ENCODE measurements at places on chromosomes 4 and X.

- DNase-seq, result no peak
Measured at GRCh38 chrX:54633641-54634040, 103.6 kb downstream of the GNL3L start.

DNA sequence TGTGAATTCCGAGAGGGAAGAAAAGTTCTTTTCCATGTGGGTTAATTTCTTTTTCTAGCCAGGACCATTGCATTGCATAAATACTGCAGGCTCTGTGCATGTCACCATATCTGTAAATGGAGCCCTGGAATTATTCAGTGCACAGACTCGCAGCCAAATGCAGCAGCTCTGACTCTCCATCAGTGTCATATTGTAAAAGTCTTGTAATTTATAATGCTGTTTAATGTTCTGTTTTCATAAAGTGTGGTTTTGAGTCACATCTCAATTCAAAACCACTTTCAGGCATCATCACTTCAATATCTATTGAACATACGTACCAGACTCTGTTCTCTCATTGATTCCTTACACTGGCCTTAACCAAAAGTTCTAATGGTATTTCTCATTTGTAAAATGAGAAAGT lies 193.9 kb upstream of the RPL34 start:
- no peak for DNase-seq

DNA sequence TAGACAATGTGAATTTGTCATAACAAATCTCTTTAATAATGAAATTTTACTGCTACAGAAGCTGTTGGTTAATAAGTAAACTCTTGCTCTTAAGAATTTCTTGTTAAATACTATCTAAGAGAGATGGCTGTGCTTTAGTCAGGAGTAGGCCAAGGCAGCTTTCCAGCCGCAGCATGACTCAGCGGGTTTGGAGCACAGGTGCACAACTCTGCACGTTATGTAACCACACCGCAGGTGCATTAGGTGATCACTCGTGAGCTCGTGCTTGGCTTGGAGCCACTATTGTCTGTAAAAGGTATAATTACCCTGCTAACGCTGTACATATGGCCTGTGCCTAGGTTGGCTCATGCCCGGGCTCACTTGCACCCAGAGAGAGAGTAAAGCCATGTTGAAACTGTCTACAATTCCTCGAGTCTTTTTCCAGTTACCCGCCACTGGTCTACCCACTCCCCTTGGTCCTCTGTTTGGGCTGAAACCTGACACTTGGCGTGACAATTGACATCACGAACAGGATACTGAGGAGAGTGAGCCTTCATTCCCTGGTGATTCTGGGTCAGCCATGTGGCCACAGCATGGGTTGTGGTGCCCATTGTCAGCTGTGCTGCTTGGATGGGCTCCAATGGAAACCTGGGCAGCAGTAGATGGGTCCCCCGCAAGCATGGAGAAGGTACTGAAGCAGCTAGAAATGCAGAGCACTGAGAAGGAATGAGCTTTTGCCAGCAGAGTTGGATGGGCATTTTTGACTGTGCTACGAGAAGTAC lies 18.4 kb upstream of the ANAPC4 start:
- DNase-seq, result no peak

- DNase-seq, result no peak
Measured at GRCh38 chr4:52638717-52639116, 20.4 kb downstream of the USP46 start.

DNA sequence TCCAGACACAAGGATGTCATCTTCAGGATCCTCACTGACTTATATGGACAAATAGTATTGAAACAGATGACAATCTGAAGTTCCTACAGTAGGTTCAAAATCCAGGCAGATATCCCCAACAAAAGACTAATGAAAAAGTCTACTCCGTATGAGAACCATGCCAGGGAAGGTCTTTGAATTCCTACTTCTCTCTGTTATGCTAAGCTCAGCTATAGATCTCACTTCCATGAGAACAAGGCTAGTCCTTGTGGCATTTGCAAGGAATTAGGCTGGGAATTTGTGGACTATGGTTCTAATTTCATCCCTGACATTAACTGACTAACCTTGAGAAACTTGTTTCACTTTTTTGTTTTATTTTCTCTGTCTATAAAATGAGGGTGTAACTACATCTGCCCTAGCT lies 229.8 kb downstream of the IL1RAPL2 start:
- no peak for DNase-seq

GRCh38 chrX:123422875-123423274 lies 238.8 kb downstream of the GRIA3 start:
- no peak for DNase-seq

GRCh38 chrX:117973110-117973807 lies 143.4 kb downstream of the KLHL13 start:
- no peak for DNase-seq

DNA sequence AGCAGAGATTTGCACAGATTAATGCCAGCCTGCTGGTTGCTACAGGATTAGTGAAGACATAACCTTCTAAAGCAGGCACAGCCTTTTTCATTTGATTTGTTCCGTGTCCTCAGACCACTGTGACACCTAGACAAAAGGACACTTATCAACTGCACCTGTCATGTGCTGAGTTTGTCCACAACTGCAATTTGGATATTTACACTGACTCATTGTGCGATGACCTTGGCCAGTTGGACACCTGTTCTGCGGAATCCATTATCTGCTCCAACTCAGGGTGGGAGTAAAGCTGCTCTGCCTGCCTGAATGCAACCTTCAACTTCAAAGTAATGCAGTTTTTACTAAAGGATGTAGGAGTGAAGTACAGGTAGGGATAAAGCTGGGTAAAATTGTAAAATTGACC lies 4.1 kb upstream of the NR0B1 start:
- DNase-seq, result no peak

DNA sequence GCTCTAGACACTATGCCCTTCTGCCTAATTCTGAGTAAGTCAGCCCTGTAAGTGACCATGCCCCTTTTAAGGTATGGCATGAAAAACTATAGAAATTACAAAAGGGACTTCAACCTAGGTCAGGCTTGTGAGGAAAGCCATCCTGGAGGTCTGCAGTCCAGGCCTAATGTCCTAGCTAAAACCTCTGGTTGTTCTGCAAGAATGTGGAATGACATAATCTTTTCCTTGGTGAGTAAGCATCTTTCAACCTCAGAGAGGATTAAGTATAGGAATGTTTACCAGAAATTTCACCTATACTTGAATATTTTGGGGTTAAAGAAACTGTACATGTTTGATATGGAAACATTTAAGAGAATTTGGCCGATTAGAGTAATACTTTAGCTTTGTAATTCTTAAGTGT lies 23.8 kb upstream of the HPSE start:
- peak; percentile 65 for DNase-seq

DNA sequence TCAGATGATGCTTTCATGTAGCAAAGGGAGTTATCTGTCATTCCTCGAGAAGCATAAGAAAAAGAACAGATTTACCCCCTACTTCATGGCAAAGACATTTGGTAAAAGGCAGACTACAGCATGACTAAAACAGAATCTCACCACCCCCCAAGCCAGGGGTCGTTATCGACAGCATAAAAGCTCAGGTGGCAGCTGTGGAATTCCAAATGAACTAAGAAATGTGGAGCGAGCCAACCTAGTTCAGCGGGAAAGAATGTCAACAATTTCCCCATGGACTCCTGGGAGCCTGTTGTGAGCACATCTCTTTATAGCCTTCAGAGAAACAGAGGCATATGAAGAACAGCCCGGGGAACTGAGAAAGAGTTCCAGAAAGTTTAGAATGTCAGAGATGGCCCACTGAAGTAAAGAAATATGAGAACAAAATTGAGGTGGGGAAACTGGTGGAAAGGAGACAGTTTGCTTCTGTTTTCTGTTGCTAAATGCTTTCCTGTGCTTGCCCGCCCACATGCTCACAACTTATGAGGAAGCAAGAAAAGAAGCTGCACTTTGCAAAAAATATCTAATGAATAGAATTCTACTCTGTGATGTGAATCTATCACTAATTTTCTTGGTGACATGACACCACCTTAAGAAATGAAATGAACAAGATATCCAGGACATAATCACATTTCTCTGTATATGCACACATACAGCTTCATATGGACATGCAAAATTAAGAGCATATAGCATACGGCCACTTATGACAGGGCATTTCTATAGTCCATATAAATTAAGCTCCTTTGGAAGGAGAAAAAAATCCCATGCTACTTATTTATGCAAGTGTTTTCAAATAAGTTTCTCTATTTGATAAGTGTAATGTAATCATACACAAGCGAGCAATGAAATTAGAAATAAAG lies 135.3 kb upstream of the MID1 start:
- DNase-seq, result peak; percentile 39

DNA sequence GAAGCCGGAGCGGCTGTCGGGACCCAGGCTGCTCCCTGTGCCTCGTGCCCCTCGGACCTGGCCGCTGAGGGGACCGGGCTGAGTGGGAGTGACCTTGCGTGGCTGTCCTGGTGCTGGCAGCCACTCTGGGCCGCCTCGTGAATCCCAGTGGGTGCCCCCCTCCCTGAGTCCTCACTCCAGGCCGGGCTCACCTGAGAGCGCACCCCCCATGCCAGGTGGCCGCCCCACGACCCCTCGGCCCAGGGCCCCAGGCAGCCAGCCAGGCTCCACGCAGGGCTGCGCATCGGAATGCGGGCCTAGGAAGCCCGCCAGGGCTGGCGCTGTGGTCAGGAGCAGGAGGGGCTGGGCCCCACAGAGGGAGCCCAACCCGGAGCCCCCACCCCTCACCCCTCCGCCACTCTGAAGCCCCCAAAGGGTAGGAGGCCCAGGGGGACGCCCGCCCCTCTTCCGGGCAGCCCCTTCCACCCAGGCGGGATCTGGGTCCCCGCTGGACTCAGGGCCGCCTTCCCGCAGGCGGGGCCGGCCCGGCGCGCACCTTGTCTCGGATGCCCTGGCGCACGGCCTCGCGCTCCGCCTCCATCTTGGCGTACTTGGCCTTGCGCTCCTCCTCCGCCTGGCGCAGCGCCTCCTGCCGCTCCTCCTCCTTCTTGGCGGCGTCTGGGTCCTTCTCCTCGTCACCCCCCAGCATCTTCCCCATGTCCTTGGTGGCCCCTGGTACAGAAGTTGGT lies 33.9 kb downstream of the CPLX1 start:
- no peak for DNase-seq

GRCh38 chr4:2515830-2516550 lies 20.5 kb upstream of the FAM193A start:
- no peak for DNase-seq

- DNase-seq, result no peak
Measured at GRCh38 chr4:186188107-186188506, 3.3 kb upstream of the CYP4V2 start.

DNA sequence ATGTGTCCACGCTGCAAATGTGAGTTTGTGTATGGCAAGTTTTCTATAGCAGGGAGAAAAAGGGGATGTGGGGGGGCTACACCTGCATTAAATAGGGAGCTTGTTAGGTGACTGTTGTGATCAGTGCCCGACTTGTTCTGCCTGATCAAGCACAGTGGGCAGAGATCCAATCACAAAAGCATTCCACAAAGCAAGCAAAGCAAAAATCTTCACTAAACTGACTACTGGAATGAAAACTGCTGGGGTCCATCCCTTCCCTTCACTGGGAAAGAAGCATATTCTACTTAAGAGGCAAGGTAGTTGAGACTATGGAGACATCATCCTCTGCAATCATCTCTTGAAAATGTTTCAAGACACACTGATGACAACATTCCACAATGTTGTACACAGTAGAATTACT lies 5.2 kb downstream of the IRS4 start:
- no peak for DNase-seq

DNA sequence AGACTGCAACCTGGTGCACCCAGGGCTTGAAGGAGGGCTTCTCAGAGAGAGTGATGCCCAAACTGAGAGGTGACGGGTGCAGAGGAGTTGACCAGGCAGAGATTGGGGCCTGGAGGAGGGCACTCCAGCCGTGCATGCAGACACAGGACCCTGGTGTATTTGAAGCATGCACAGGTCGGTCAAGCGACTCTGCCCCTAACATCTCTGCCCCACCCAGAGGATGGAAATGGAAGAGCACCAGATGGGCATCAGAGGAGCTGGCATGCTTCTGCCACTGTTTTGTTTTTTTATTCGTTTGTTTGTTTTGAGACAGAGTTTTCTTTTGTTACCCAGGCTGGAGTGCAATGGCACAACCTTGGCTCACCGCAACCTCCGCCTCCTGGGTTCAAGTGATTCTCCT lies 320.9 kb downstream of the EVC2 start:
- DNase-seq, result no peak

GRCh38 chr4:17535242-17535641 lies 20.3 kb downstream of the CLRN2 start:
- DNase-seq, result no peak

DNA sequence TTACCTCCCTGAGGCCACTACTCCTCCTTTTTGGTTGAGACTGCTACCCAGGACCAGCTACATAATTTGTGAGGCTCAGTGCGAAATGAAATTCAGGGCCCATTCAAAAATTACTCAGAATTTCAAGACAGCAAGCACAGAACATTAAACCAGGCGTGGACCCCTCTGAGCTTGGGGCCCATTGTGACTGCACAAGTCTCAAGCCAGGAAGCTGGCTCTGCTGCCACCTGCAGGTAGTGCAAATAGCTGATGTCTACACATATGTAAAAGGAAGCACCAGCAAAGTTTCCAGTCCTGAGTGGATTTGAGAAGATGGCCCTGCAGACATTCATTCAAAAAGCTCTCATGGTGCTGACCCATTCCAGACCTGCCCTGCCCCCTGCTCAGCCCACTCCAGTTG lies 213.4 kb upstream of the LNX1 start:
- no peak for DNase-seq

GRCh38 chrX:150847088-150847487 lies 51.4 kb downstream of the CD99L2 start:
- DNase-seq, result no peak

DNA sequence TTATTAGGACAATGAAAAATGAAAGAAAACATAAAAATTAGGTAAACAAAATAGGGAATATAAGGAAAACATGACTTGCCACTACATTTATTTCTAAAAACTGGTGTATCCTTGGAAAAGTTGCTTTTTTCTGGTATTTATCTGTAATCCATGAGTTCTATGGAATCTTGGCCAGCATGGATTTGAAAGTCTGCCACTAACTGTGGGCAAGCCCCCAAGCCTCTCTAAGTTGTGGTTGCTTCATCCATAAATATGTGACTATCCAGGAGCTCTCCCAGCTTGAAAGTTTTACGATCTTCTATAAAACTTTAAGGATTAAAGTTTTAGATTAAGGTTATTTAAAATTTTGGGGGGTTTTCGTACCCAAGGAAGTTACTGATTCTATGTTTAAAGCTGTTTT lies 21.8 kb downstream of the RPS6KA3 start:
- no peak for DNase-seq

DNA sequence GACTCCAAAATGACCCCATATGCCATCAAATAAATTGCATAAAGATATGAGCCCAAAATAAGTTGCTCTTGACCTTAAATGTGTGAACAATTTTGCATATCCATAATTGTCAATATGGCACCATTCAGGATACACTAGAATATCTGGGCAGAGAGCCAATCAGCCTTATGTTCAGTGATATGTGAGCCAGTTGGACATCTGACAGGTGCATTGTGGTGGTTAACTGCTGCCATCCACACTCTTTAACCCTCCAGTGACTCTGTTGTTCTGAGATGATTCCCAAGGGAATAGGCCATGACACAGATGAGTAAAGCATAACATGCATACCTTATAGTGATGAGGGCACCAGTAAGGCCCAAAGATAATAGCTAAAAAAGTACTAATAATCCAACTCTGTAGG lies 500.1 kb downstream of the PCDH18 start:
- DNase-seq, result no peak

- no peak for DNase-seq
Measured at GRCh38 chrX:16278927-16279326, 111.6 kb downstream of the MAGEB17 start.

- DNase-seq, result peak; percentile 13
Measured at GRCh38 chr4:148730766-148731165, 288.6 kb upstream of the NR3C2 start.
